Activated naive CD4-positive, alpha-beta T cell treated with anti-CD3 and anti-CD28 coated beads, Interleukin-2, amount 50 U/mL, for 72 hours (primary cell): ENCODE measurements at places on chromosomes 11 and 22. TPM values are rescaled to one million over a fixed set of nuclear protein-coding genes. Genes with fewer than 3 reads are reported as not detected.

The MS4A6E gene
- not detected for total RNA-seq

The LIF gene
- total RNA-seq = 68.9 TPM

The INS gene
- total RNA-seq = not detected

The PDE3B gene
- total RNA-seq = 10.7 TPM

The DNAJB7 gene
- not detected for total RNA-seq

The MS4A4E gene
- total RNA-seq = not detected

The OR8G1 gene
- not detected for total RNA-seq

The MIAT gene
- 138 TPM for total RNA-seq

The CCDC15 gene
- 15.5 TPM for total RNA-seq

The RTN4RL2 gene
- 1.4 TPM for total RNA-seq

The TRABD gene
- total RNA-seq = 84.4 TPM

The TRIM68 gene
- 6.2 TPM for total RNA-seq

The NEFH gene
- total RNA-seq = 0.18 TPM

The PLAAT5 gene
- not detected for total RNA-seq

The AGBL2 gene
- 4.3 TPM for total RNA-seq

The EMID1 gene
- total RNA-seq = not detected
